WERI-Rb-1 (cell line): ENCODE measurements at places on chromosomes 11 and 22.
A peak's percentile ranks its signal among the peaks of the same experiment; 100 is the strongest.

GRCh38 chr11:6864438-6864837, 1.6 kb downstream of the OR10A2 start:
- no peak for DNase-seq

GRCh38 chr11:65014726-65015227, 817 bp downstream of the ARL2 start:
- no peak for DNase-seq

DNA sequence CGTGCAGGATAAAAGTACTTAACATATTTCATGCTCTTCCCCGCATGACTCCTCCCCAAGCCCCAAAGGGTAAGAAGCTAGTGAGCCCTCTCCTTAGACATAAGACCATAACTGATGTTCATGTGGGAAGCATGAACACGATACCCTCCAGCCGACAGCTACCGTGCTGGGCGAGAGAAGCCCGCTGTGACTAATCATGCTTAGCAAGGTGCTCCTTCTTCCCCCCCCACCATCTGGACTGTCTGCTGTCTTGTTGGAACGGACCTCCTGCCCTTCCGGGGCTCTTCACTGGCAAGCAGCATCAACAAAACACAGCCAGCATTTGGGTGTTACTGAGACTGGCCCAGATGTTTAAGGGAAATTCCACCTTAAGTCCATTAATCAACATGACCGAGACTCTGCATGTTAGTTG, 200.6 kb downstream of the DBX1 start:
- peak; percentile 95 for DNase-seq

- DNase-seq = no peak
These were observed 32.7 kb upstream of the GNB1L start for GRCh38 chr22:19887256-19887985.

- no peak for DNase-seq
These were observed 34.3 kb downstream of the USP28 start for GRCh38 chr11:113840932-113841664.

DNA sequence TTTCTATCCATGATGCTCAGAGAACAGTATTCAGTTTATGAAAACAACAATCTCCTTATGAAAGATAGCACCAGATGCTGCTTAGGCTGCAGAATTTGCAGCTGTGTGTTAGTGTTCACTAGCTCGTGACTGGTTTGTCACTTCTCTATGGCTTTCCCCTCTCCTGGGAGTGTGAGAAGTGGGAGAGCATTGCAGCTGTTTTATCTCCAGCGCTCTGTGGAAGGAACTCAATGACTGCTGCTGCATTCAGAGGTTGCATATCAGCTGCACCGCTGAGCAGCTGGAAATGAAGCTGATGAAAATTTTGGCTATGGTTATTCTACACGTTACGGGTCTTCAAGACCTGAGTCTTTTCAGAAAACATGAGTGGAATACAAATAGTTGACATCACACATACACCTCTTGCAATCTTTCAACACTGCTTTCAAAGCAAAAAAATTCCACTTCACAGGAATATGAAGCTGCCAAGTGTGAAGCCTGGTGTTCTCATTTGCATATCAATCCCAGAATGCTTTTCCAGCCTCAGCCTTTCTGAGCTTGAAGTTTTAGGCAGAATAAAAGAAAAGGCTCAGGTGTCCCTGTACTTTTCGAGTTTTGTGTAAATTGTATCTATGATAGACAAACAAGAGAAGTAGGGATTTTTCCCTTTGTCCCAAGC, 149.3 kb upstream of the DDI1 start:
- DNase-seq = no peak

- DNase-seq = no peak
These were observed 144.7 kb downstream of the ENTHD1 start for GRCh38 chr22:39748877-39749276.

DNA sequence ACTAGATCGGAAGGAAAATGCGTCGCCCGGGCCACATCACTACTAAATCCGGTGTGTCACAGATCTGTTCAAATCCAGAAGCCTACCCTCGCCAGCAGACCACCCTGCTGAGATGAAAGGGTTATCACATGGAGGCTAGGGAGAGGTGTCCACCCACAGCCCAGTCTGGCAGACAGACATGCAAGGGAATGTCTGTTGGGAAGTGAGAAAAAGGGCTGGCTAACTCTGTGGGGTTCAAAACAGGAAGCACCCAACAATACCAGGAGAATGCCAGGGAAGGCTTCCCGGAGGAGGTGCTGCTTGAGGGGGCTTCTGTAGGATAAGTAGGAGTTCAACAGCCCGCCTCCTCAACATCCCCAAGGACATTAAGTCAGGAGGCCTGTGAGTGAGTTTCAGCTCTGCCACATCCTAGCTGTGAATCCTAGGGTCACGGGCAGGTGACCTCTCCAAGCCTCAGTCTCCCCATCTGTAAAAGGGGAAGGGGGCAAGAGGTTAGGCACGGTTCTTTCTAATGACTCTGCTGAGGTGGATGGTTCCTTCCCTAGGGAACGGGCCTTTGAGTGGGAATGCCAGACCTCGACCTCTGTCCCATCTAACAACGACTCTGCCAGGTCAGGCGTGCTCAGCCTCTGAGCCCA, 1.1 kb downstream of the TPST2 start:
- DNase-seq = no peak

DNA sequence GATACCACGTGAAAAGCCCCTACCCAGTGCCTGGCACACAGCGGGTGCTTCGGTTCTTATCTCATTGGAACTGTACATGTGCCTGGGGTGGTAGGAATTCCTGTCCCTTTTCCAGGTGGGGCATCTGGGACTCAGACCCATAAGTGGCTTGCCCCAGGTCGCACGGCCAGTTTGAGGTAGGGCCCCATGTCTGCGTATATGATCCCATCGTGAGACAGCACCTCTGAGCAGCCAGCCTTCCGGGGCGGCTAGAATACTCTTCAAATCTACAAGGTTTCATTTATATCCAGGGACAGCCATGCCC, 33.5 kb upstream of the SMIM38 start:
- DNase-seq = no peak

GRCh38 chr11:78791254-78791653, 216.6 kb upstream of the NARS2 start:
- DNase-seq = no peak

DNA sequence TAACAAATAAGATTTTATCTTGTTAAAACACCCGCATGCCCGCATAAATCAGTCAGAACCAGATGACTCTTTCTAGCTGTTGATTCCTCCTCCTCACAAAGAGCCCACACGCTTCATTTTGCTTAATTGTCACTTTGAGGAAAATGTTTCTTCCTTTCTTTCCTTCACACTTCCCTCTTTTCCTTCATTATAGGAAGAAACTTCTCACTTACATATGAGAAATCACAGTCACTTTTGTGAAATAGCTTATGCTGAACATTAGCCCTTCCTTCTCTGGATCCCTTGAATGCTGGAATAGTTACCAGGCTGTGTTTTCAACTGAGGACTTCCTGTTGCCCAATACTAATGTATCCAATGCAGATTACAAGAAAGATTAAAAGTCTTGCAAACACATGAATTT, 5.8 kb downstream of the MS4A6E start:
- no peak for DNase-seq

GRCh38 chr11:73980001-73980961, 2.4 kb downstream of the UCP2 start:
- no peak for DNase-seq

DNA sequence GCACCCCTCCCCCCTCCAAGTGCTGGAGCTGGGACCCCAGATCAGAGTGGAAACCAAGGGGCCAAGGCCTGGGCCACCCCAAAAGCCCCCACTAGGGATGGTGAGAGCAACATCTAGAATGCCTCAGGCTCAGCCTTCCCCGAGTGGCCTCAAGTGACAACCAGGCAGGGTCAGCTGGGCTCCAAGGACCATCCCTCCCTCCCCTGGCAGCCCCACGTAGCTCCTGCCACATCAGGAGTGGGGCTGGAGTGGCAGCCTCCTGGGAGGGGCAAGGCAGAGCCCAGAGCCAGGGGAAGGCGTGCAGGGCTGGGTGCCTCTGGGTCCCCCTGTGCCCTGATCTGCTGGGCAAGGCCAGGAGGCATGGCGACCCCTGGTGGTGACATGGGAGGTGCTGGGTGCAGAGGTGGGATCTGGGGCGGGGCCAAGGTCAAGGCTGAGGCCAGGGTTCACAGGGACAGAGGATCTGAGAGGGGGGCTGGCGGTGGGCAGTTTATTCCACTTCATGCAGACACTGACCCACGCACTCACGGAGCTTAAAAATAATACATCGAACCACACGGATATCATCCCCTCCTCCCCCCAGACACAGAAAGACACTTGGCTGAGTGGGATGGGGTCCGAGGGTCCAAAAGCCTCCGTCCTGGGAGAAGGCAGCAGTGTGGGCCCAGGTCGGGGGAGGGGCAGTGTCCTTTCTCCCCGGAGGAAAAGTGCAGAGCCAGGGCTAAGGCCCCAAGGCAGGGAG, 15.8 kb upstream of the EHD1 start:
- DNase-seq = peak; percentile 89

GRCh38 chr11:96230686-96231085, 112.3 kb downstream of the MAML2 start:
- DNase-seq = no peak

- DNase-seq = no peak
These were observed 105.0 kb downstream of the TSPAN18 start for GRCh38 chr11:44831605-44832394.

GRCh38 chr11:85710917-85711316, 24.9 kb upstream of the CCDC89 start:
- no peak for DNase-seq

- DNase-seq = no peak
These were observed 1167.7 kb downstream of the LRRC4C start for GRCh38 chr11:40291741-40292140.

DNA sequence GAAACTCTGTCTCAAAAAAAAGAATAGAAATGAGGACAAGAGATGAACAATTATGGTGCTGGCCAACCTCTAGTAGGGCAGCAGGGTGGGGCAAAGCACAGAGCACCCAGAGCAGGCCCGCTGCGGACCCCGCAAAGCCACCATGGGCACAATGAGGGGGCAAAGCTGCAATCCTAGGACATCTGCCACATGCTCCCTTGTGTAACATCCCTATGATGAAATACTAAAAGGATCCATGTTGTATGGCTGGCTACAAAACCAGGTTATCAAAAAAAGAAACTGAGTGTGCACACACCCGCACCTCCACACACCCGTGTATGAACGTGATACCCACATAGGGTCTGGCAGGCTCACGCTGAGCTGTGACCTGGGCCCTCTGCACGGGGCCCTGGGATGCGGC, 7.4 kb downstream of the ATP5MGL start:
- DNase-seq = no peak

DNA sequence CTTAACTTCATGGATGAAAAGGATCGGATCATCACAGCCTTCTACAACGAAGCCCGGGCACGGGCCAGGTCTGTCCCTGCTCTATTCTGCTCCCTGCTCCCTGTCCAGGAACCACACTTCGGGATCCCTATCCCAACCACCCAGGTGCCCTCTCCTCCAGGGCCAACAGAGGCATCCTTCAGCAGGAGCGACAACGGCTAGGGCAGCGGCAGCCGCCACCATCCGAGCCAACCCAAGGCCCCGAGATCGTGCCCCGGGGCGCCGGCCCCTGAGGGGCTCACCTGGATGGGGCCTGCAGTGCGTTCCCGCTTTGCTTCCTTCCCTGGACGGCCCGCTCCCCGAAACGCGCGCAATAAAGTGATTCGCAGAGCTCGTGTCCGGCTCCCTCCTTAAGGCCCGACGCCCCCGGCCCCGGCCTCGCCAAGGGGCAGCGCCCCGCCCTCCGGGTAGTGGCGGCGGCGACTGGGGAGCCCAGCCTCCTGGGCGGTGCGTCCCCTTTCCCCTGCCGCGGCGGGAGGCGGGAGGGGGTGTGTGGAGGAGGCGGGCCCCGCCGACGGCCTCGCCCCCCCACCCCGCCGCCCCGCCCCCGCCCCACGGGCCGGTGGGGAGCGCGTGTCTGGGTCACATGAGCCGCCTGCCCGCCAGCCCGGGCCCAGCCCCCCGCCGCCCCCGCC, at the start of gene VEGFB:
Gene VEGFB, plus strand, starts transcription at position 672 of the 674 bp plus-strand sequence. CDS start 250 bp downstream, outside the sequence.
- peak; percentile 79 for DNase-seq

DNA sequence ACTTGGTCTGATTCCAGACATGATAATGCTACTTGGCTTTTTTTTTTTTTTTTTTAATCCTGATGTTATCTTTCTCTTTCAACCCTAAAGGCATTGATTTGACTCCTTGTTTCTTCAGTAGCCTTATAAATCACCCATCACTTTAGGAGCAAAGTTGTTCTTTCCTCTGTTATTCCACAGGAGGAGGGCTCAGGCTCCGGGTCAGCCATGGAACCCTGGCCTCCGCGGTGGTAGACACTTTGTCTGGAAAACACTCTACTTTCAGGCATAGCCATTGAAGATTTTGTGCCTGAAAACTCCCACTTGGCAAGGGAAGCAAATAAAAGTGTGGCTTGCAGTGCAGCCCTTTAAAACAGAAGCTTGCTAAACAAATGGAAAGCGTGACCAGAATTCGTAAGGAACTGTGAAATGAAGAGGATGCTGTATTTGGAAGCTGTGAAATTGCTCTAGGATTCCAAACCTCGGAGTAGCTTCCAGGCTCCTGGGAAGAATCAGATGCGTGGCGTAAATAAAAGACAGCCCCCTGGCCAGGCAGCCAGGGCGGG, 44.9 kb downstream of the ARHGAP8 start:
- no peak for DNase-seq

GRCh38 chr11:59666969-59667368, 1.9 kb downstream of the PATL1 start:
- DNase-seq = no peak

- peak; percentile 34 for DNase-seq
These were observed 13.4 kb upstream of the GRK2 start for GRCh38 chr11:67252831-67253239.

DNA sequence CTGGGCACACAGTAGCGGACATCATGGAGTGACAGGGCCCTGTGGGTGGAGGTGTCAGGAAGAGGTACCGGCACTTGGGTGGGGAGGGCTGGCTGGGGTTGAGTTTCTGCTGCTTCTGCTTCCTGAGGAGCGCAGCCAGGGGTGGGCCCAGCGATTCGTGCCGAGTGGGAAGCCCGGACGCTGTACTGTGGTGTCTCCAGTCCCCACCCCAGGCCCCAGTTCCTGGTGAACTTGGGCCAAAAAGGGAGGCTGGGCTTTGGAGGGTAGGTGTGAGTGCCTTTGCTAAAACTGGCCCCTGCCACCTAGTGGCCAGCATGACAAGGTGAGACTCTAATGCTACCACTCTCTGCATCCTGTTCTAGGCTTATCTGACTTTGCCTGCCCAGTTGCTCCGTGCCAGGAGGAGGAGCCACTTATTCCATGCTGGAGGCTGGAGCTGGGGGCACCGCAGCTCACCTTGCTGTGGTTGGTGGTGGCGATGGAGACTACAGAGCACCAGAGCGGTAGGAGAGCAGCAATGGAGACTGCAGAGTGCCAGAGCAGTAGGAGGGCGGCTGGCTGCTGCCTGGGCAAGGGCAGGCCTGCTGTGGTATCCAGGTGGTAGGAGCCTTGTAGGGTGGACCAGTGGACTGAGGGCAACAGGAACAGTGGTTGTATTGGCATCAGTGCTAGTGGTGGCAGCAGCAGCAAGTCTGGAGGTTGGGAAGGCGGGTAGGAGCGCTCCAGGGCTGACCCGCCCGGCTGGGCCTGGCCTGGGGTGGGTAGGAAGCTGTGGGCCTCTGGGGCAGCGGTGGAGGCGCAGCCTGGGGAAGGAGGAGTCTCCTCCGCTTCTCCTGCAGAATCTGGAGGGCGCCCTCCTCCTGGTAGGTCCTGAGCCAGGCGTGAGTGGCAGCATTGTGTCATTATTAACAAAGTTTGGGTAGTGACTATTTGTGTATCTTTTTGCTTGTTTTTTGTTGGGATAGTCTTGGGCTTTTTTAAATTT, 2.2 kb upstream of the RFPL2 start:
- peak; percentile 35 for DNase-seq
